ENCODE measurements at places on chromosomes 6 and 20. TPM values are rescaled to one million over a fixed set of nuclear protein-coding genes. Genes with fewer than 3 reads are reported as not detected.

Gene PAX1
- not detected for total RNA-seq

Gene HFE
- total RNA-seq: 3.4 TPM

Gene SRC
- total RNA-seq: 4.2 TPM

GRCh38 chr6:104682722-104683643, 176.7 kb downstream of the HACE1 start:
- no peak overlapping the region for H3K4me3 ChIP-seq
- DNase-seq: peak; percentile 38
- H3K36me3 ChIP-seq: no peaks in the 10 kb centered on the region
- H3K27ac ChIP-seq: no peak overlapping the region
- H3K4me1 ChIP-seq: no peaks in the 10 kb centered on the region

GRCh38 chr20:48166082-48166835, 381.0 kb upstream of the SULF2 start:
- H3K27me3 ChIP-seq: peaks cover 90% of the 10 kb centered on the region
- no peaks in the 10 kb centered on the region for H3K36me3 ChIP-seq
- no peak for DNase-seq
- H3K4me1 ChIP-seq: no peaks in the 10 kb centered on the region
- H3K4me3 ChIP-seq: no peak overlapping the region

DNA sequence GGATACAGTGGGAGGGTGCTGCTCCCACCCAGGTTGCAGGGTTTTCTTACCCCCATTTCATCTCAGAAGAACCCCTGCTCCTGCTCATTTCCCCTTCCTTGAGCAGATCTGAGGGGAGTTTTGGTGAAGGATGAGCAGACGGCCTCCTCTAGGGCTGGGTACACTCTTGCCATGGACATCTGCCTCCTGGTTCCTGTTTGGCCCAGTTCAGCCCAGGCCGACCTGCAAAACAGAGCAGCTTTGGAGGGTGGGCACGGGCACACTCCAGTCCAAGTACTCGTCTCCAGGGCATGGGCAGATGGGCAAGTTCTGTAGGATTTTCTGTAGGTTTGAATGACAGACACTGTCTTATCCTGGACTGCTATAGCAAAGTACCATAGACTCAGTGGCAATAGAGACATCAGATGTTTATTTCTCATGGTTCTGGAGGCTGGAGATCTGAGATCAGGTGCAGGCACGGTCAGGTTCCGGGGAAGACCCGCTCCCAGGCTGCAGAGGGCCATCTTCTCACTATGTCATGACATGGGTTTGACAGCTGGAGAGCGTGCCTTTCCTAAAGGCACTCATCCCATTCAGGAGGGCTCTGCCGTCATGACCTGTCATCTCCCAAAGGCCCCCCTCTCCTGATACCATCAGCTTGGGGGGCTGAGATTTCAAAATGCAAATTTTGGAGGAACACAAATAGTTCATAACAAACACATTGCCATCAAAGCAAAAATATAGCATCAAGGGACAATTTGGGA, 6.2 kb downstream of the NPBWR2 start:
- no peaks in the 10 kb centered on the region for H3K36me3 ChIP-seq
- no peak overlapping the region for H3K27ac ChIP-seq
- H3K4me3 ChIP-seq: no peak overlapping the region
- no peak for DNase-seq
- H3K4me1 ChIP-seq: peaks cover 14% of the 10 kb centered on the region

- peaks cover 13% of the 10 kb centered on the region for H3K36me3 ChIP-seq
- no peaks in the 10 kb centered on the region for H3K27me3 ChIP-seq
- peaks cover 9% of the 10 kb centered on the region for H3K4me1 ChIP-seq
- no peak overlapping the region for H3K4me3 ChIP-seq
- no peak for DNase-seq
- H3K27ac ChIP-seq: no peak overlapping the region
Observed at GRCh38 chr6:502761-503160, 111.2 kb downstream of the IRF4 start.

GRCh38 chr20:64254571-64255360, 782 bp upstream of the PCMTD2 start:
- DNase-seq: no peak
- peak overlapping the region; percentile 86 for H3K4me3 ChIP-seq
- peak overlapping the region; percentile 96 for H3K27ac ChIP-seq
- H3K4me1 ChIP-seq: peaks cover 46% of the 10 kb centered on the region

DNA sequence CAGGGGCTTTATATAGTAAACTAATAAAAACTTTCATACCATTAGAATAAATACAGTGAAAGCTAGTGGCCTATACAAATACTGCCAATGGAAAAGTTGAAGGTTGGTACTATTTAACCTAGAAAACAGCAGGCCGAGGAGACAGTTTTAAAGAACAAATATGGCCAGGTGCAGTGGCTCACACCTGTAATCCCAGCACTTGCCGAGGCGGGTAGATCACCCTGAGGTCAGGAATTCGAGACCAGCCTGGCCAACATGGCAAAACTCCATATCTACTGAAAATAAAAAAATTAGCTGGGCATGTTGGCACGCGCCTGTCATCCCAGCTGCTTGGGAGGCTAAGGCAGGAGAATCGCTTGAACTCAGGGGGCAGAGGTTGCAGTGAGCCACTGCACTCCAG, 24.8 kb downstream of the GLYATL3 start:
- H3K27ac ChIP-seq: no peak overlapping the region
- no peaks in the 10 kb centered on the region for H3K4me1 ChIP-seq
- H3K36me3 ChIP-seq: no peaks in the 10 kb centered on the region
- peaks cover 6% of the 10 kb centered on the region for H3K27me3 ChIP-seq
- DNase-seq: no peak
- H3K4me3 ChIP-seq: no peak overlapping the region

DNA sequence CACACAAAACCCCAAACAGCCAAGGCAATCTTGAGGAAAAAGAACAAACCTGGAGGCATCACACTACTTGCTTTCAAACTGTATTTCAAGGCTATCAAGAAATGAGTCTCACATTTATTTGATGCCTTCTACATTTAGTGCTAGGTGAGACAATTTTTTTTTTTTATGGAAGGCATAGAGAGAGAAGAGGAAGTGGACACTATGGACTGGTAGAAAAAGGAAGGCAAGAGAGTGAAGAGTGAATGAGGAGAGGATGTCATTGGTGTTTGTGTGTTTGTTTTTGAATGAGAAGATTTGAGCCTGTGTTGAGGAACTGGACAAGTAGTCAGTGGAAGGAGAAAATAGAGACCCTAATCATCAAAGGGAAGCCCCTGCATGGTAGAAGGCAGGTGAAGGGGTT, 182.0 kb upstream of the JAG1 start:
- H3K27ac ChIP-seq: peak overlapping the region; percentile 68
- no peak overlapping the region for H3K4me3 ChIP-seq
- H3K27me3 ChIP-seq: no peaks in the 10 kb centered on the region
- H3K36me3 ChIP-seq: no peaks in the 10 kb centered on the region
- H3K4me1 ChIP-seq: peaks cover 41% of the 10 kb centered on the region

DNA sequence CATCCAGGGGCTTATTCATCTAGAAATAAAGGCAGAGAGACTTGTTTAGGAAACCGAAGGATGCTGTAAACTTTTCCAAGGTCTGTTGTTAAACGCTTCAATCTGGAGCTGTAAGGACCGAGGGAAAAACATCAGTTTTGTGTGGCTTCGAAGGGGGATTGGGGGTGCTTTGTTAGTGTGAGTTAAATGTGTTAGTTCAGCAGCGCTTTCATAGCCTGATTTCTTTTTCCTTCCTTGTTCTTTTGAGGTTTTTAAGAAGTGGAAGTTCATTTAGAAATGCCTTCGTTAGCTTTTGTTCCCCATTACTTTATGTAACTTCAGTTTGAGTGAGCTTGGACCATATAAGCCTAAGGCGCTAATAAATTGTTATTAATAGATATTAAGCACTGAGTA, 1.5 kb downstream of the ANKS1A start:
- no peaks in the 10 kb centered on the region for H3K36me3 ChIP-seq
- DNase-seq: no peak
- peak overlapping the region; percentile 85 for H3K4me3 ChIP-seq
- peak overlapping the region; percentile 92 for H3K27ac ChIP-seq
- H3K27me3 ChIP-seq: no peaks in the 10 kb centered on the region
- peaks cover 66% of the 10 kb centered on the region for H3K4me1 ChIP-seq

GRCh38 chr20:58660855-58661597, 9.9 kb downstream of the STX16 start:
- DNase-seq: no peak
- peaks cover 12% of the 10 kb centered on the region for H3K36me3 ChIP-seq
- peak overlapping the region; percentile 35 for H3K27ac ChIP-seq
- H3K4me3 ChIP-seq: no peak overlapping the region

GRCh38 chr20:57433657-57434389, 42.6 kb downstream of the RBM38 start:
- H3K36me3 ChIP-seq: no peaks in the 10 kb centered on the region
- H3K27me3 ChIP-seq: no peaks in the 10 kb centered on the region
- peaks cover 57% of the 10 kb centered on the region for H3K4me1 ChIP-seq
- peak overlapping the region; percentile 73 for H3K27ac ChIP-seq
- DNase-seq: no peak
- H3K4me3 ChIP-seq: no peak overlapping the region
